ENCODE measurements at places on chromosomes 2 and 18. TPM values are rescaled to one million over a fixed set of nuclear protein-coding genes. Genes with fewer than 3 reads are reported as not detected.

DNA sequence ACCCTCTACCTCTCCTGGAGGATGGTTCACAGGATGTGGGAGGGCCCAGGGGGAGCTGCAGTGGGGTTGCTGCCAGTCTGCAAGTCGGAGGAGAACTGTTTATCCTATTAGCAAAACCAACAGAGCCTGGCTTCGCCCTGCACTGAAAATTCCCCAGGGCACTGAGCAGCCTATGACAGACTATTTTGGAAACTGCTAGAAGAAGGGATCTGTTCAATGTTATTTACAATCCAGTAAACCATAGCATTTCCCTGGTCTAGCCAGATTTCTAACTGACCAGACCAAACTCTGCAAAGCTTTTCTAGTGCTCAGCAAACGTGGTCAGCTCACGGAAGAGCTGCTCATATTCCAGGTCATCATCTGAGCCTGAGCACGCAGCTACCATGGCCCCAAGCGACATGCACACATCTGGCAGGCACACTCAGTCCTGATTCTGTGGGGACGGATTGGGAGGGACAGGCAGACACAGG lies 64.8 kb upstream of the PID1 start:
- DNase-seq = no peak

GRCh38 chr2:46803911-46804670 lies 111.5 kb downstream of the MCFD2 start:
- no peak for DNase-seq

- DNase-seq = no peak
Measured at GRCh38 chr2:82330155-82330554, 2025.6 kb upstream of the LRRTM1 start.

- peak; percentile 19 for DNase-seq
Measured at GRCh38 chr2:174901075-174901474, 104.1 kb downstream of the CHN1 start.

DNA sequence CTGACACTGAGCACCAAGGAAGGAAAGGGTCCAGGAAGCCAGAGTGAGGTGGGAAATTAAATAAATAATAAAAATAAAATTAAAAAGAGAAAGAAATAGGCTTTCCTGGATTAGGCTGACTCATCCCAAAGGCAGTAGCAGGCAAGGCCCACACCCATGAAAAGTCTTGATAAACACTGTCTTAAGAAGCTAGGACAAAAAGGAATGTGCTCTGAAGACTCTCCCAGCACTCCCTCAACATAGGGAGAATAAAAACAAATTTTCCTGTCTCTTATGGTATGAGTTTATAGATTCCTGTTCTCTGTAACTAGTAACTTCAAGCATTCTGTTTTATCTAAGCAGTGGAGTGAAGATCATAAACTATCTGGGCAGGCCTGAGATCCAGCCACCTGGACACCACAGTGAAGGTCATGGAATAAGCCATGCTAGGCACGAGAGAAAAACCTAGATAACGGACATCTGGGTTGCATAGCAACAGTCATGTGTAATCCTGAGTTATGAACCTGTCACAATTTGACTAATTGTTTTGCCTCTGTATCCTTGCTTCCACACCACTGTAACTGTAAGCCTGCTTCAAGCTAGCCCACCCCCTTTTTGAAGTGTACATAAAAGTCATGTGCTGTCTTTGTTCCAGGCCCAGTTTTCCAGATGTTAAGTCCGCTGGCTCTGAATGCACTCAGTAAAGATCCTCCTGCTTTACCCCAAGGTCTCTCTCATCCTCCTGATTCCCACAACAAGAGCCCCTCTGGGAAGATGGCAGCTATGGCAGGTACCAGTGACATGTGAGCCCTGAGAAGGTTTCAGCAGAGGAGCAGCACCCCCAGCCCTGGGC lies 107.8 kb downstream of the NDUFA10 start:
- no peak for DNase-seq

DNA sequence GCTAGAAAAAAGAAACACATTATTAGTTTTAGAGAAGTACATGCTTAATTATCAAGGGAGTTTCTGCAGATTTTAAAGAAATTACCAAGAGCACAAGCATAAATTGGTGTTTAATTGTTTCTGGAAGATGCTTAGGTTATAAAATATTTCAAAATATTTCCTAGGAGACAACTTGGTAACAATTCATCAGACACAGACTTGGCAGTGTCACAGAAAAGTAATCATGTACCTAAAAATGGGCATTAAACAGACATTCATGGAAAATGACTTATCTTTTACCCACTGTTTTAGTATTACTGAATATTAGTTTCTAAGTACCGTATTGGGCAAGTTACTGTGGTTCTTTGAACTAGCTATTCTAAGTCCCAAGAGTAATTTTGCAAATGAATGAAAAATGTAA lies 428.8 kb upstream of the LYPD1 start:
- no peak for DNase-seq

- DNase-seq = no peak
Measured at GRCh38 chr18:9726936-9727335, 18.8 kb downstream of the RAB31 start.

- DNase-seq = no peak
Measured at GRCh38 chr2:237156857-237157779, 71.4 kb downstream of the COPS8 start.

DNA sequence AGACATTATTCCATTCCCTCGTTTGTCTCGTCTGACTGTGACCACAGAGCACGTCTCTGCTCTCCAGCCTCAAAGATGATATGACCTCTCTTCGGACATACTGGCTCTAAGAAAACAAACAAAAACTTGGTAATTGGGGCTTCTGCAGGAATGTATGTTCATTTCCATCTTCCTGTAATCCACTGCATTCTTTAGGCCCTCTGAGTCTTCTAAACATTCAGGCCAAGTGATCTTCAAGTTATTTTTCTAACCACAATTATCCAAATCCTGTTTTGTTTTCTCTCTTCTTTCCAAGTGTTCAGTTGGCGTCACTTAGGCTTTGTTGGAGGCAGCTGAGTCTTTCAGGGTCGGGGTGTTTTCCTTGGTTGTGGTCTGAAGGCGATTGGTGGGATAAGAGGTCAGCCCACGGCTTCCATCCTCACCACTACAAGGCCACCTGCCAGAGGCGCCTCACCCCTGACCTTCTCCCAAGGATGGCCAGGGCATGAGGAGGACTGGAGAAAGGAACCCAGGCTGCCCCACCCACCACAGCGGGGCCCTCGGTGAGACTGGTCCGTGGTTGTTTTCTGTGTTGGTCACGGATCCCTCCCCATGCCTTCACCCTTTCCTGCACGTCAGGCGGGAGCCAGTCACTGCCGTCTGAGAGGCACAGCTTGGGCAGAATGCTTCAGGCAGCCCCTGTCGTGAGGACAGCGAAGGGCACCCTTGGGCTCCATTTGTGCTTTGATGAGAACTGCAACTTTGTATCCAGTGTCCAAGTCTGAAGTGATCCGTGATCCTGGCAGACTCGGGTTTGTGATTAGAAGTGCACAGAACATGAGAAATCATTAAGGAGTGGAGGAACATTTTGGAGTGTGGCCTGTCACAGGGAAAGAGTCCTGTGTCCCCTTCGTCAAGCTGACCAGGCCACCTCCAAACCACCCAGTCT lies 88.6 kb upstream of the FHL2 start:
- DNase-seq = peak; percentile 38

DNA sequence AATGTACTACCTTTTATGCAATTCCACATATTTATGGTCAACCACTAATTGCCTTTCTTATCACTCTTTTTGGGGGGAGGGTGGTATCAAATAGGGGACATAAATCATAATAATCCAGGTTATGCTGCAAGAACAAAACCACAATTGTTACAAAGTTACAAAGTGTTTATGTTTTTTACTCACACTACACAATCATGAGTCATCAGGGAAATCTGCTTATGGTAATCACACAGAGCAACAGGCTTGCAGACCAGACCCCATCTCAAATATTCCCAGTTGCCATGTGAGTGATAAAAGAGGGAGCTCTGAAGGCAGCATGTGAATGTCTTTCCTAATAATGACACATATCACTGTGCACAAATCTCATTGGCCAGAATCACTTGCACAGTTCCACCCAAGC lies 304.7 kb upstream of the TMEFF2 start:
- DNase-seq = no peak

ILKAP gene
- total RNA-seq = 38.4 TPM

ARHGAP28 gene
- 42.6 TPM for total RNA-seq

- no peak for DNase-seq
Measured at GRCh38 chr18:33116376-33116775, 324.1 kb downstream of the CCDC178 start.

GRCh38 chr18:10519999-10520935 lies 5.6 kb upstream of the NAPG start:
- DNase-seq = peak; percentile 97

TET3 gene
- total RNA-seq = 15.9 TPM

All from skin of body (tissue), 3 donors.